ENCODE measurements at places on chromosomes 3 and 15.

DNA sequence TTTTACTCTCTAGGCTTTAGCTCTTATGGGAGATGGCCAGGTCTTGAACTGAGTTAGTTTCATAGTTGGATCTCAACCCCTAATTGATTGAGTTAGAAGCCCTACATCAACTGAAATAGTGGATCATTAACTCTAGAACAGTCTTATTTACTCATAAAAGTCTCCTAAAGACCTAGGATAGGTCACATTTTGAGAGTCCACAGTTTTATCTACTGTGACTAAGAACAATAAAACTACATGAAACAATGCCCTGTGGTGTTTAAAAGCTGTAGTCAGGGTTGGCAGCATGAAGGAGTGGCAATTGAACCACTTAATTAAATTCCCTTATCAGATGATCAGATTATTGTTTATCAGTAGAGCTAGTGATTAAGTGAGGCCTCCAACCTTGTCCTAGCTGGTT lies 22.2 kb upstream of the IDH2 start:
- no peak for DNase-seq

DNA sequence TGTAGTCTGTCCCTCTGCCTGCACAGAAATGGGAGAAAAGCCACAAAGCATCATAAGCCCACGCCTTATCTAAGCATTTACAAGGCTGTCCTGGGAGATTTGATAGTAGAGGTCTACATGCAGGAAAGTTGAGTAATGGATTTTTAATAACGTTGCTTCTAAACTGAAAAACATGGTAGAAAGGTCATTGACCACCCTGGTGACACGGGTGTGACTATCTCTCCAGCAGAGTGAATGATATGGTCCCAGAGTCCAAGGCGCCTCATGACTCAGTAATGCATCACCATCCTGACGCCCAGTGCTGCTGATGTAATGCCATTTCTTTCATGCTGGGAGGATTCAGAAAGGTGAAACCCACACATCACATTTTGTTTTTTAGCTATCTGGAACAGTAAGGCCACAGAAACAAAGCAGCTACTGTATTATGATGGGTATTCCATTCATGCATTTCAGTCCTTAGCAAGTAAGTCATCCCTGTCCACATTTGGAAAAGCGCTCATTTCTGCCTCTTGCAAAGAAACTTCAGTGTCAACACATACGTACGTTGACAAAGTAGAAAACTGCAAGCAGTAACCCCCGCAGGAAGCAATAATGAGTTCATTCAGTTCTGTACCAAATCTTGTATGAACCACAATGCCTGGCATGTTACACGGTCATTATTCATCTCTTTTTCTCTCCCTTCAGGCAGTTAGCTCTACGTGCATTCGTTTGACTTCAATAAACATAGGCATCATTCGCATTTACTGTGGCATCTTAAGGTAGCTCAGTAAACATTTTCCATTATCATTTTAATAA lies 483.5 kb downstream of the GABRG3 start:
- DNase-seq: no peak

- DNase-seq: no peak
These were observed 589.7 kb upstream of the KCNMB2 start for GRCh38 chr3:177946497-177946896.

DNA sequence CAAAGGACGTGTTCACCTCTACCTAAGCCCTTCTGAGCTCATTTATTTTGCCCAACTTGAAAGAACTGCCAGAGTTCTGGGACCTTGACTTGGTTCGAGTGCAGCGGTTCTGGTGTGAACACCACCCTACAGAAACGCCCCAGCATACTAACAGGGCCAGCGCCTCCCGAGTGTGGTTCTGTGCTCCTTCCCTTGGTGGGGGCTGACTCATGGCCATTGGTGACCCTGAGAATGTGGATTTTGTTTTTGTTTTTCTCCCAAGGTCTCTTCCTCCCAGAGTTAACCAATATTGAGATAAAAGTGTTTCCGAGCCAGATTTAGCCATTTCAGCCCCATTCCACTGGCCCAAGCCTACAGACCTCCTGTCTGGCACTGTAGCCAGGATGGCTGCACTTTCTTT lies 27.9 kb downstream of the SEMA7A start:
- no peak for DNase-seq

DNA sequence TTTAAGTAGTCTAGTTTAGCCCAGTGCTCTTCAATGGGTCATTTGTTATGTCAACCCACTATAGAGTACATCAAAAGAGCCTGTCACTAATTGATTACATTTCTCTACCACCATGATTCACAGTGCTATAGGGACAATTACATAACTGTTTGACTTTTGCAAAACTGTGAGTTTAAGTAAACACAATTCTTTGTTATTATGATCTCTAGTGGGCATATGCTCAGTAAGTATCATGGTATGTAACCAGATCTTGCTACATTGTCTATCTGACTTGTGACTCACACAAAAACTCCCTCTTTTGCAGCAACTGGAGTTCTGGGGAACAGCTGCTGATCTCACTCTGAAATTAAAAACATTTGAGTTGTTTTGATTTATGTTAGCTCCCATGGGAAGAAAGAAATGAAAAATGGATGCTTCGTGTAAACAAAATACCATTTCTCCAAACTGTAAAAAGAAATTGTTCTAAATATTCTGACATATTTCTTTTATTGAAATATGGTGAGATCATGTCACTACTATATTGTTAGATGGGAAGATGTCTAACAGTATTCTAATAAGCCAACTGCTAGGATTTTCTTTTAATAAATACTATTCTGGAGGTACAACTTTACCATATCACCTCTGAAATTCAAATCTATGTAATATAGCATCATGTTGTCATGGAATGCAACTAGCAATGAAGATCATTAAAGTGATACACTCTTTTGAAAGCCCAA lies 470.4 kb downstream of the ROBO1 start:
- DNase-seq: no peak

GRCh38 chr3:147730284-147730683 lies 321.1 kb downstream of the ZIC1 start:
- DNase-seq: no peak

- no peak for DNase-seq
These were observed 88.4 kb downstream of the APBA2 start for GRCh38 chr15:28974142-28974541.

DNA sequence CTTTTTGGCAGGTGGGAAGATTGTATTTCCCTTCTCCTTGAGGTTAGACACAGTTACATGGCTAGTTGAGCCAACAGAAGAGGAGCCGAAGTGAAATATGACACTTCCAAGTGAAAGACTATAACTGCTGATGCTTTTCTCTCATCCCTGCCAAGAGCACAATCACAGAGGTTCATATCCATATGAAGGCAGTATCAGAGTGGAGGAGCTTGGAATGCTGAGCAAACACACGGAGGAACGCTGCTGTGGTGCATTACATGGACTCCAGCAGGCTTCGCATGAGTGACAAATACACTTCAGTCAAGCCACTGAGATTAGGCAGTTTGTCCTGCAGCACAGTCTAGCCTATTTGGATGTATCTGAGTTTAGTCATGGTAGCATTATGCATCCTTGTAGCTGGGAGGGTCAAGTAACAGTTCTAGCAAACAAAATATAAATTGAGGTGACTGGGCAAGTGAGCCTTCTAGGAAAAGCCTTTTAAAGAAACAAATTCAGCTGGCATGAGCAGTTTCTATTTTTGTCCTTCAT lies 5.4 kb downstream of the IQCF6 start:
- no peak for DNase-seq

GRCh38 chr3:36943601-36944000 lies 1.3 kb downstream of the TRANK1 start:
- no peak for DNase-seq

DNA sequence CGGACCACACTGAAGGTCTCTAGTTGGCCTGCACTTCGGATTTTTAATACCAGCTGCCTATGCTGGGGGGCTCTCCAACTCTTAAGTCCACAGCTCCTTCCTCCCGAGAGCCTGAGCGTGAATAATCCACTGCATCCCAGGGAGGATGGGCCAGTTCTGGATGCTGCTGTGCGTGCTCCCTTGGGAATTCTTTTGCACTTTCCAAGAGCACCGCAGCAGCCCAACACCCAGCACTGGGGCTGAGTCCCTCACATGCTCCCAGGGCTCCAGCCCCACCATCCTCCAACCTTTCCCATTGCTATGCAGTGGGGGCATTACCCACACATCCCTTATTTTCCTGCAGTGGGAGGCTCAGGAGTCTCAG lies 136.4 kb upstream of the IQSEC1 start:
- DNase-seq: no peak

DNA sequence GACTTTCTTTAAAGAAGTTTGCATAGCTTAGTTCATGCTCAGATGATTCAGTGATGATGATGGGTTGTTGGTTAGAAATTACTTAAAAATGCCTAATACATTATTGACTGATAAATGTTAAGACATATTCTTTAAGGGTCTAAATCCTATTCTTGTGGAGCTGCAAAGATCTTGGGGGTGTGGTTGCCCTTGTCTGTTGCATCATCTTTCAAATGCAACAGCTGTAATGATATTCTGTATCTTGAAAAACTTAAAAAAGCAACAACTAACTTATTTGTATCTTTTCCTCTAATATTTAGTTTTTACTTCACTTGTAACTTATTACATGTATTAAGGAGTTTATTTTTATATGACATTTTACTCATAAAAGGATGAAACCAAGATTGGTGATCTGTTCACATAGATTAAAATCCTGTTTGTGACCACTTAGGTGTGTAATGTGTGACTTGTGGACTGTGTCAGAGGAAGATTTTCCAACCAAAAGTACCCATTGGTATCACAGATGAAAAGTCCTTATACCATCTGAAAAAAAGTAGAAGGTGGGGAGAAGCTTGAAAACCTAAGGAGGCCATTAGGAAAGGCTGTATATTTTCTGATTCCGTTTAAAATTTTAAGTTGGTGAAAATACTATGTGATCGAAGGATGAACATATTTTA lies 142.8 kb downstream of the IGF1R start:
- no peak for DNase-seq

GRCh38 chr3:195160257-195160898 lies 110.6 kb downstream of the XXYLT1 start:
- no peak for DNase-seq

DNA sequence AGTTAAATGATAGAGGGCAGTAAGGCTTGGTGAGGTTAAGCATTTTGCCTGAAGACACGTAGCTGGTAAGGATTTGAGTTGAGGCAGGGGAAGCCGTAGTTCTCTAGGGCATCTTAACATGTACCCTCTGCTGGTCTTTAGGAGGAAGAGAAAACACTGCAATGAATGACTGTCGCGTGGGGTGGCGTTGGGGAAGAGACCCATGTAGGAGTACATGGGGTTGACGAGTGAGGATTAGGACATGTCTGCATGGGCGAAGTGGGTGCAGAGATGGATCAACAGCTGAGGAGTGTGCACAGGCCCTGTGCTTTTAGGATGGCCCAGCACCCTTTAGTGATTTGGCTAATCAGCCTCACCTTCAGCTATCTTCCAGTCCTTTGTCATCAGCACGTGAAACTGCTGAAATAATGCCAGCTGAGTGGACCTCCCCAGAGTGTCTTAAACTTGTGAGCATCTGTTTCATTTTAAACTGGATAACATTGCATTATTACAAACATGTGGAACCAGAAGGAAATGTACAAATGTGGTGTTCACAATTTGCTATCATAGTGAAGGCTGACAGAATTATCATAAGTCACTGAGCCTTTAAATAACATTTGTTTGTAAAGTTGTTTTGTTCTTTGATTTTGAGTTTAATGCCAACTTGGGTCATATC lies 15.3 kb downstream of the P2RY14 start:
- DNase-seq: no peak
